ENCODE measurements at places on chromosomes 13 and 19. TPM values are rescaled to one million over a fixed set of nuclear protein-coding genes. Genes with fewer than 3 reads are reported as not detected.

Gene COX6B2
- polyA plus RNA-seq = 0.17 TPM

Gene ZNF223
- polyA plus RNA-seq = 17.1 TPM

Gene OVOL3
- not detected for polyA plus RNA-seq

Gene ZNF667
- polyA plus RNA-seq = 17.4 TPM

Gene PRODH2
- polyA plus RNA-seq = not detected

Gene SLITRK1
- polyA plus RNA-seq = 18.8 TPM

Gene SPACA4
- not detected for polyA plus RNA-seq

Gene TPTE2
- 1.0 TPM for polyA plus RNA-seq

Gene ACER1
- polyA plus RNA-seq = 0.62 TPM

All from neural cell (in vitro differentiated cells).